ENCODE measurements at places on chromosomes 7 and 10. TPM values are rescaled to one million over a fixed set of nuclear protein-coding genes. Genes with fewer than 3 reads are reported as not detected.

PYROXD2 gene
- 2.3 TPM for total RNA-seq

ASL gene
- 60.7 TPM for total RNA-seq

ZNF425 gene
- 2.5 TPM for total RNA-seq

GRCh38 chr10:82210331-82210730 lies 335.3 kb downstream of the NRG3 start:
- DNase-seq: no peak

GRCh38 chr10:18203471-18203870 lies 63.2 kb downstream of the CACNB2 start:
- no peak for DNase-seq

- DNase-seq: no peak
These were observed 108.3 kb downstream of the UPF2 start for GRCh38 chr10:11934262-11934661.

DNA sequence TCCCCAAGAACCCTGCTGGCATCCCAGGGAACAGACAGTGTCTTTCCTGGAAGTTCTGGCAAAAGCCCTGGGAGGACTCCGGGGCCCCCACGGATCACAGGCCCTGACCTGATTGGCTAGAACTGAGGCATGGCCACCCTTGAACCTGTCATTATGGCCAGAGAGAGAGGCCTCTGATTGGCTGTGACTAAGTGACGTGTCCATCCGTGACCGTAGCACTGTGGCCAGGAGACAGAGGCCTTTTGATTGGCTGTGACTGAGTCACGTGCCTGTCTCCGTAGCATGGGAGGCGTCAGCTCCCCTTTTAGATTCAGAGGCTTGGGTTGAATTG lies 163.8 kb downstream of the RGS10 start:
- DNase-seq: no peak

GRCh38 chr10:47181052-47181849 lies 118.7 kb upstream of the GDF10 start:
- no peak for DNase-seq

- DNase-seq: no peak
These were observed 37.6 kb downstream of the ENTPD1 start for GRCh38 chr10:95793401-95794045.
